ENCODE measurements at places on chromosomes 7 and 10.

DNA sequence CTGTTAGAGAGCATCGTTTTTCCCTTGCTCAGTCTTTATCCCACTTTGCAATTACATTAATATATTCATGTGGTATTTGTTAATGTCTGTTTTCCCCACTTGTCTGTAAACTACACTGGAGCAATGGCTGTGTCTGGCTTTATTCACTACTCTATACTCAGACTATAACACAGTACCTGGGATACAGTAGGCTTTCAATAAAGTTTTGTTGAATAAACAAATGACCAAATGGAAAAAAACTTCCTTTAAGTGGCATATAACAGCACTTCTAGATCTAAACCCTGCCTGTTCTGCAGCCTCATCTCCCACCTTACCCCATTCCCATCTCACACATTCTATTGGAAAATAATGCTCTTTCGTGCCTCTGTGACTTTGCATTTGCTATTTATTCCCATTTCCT, 57.3 kb upstream of the SPOCK2 start:
- DNase-seq = no peak

DNA sequence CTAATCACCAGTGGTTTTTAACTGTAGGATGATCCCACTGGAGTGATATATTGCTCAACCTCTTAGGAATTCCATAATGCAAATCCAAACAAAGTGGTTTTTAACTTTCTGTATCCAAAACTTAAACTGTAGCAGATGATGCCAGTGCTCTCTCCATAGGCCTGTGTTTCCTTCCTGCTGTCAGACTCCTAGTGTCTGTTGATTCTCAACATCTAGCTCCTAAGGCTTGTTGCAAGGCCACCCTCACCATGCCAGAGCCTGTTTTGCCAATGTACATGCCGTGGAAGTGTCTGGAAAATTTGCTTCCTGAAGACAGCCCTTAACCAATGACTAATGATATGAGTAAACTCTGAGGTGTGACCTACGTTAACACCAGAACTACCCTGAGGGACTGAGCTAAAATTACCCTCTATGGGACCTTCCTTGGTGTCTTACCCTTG, 39.3 kb downstream of the C1GALT1 start:
- no peak for DNase-seq

DNA sequence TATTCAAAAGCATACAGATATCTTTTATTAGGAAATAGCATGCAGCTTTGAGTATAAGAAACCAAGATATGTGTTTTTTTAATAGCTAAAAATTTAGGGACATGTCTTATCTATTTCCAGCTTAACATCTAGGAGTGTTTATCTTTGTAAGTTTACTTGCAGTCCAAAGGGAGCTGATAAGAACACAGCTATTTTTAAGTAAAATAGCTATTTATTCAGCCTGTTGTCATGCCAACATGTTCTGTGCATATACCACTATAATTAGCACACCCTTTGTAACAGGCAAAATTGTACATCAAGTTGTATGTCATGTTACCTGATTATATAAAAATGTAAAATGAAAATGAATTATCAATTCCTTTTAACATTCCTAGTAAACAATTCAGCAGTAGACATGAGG, 29.6 kb downstream of the FAM133B start:
- DNase-seq = no peak

- DNase-seq = no peak
These were observed 79.5 kb upstream of the DNAAF5 start for GRCh38 chr7:646951-647350.

DNA sequence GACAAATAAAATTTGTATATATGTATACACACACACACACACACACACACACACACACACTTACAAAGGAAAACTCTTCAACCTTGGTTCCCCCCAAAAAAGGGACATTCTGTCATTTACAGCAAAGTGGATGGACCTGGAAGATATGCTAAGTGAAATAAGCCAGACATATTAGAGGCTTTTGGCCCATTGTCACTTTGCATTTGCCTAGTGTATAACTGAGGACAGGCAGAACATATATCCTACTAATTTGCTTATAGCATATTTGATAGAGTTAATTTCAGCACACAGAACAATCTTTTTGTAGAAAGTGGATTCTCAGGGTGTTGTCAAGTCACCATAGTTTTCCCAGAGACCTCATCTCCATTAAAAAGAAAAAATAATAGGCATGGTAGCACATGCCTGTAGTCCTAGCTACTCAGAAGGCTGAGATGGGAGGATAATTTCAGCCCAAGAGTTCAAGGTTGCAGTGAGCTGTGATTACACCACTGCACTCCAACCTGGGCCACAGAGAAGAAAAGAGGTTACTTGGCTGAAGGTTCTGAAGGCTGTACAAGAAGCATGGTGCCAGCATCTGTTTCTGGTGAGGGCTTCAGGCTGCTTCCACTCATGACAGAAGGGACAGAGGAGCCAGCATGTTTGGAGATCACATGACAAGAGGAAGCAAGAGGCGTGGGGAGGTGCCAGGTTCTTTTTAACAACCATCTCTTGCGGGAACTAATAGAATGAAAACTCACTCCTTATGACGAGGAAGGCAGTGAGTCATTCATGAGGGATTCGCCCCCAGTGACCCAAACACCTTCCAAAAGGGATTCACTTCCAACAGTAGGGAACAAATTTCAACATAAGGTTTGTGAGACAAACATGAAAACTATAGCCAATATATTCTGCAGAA, 135.6 kb downstream of the TMEM168 start:
- no peak for DNase-seq

DNA sequence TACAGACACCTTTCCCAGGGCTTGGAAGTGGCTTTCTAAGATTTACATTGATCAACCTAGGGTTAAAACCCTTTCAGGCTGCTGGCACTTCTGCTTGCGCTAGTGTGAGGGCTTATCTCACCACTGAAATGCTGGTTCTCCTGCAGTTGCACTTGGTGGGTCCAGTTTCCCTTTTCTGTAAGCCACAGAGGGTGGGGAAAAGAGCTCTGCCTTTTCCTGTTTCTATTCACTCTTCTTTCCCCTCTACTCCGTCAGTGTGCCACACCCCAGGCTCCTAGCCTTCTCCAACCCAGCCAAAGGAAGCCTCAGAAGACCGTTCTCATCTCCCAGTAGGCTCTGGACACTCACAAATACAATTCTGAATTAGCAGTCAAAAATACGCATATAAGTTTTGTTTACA, 19.0 kb upstream of the CAPZA2 start:
- DNase-seq = no peak

GRCh38 chr7:23494009-23494408, 23.7 kb upstream of the IGF2BP3 start:
- no peak for DNase-seq

DNA sequence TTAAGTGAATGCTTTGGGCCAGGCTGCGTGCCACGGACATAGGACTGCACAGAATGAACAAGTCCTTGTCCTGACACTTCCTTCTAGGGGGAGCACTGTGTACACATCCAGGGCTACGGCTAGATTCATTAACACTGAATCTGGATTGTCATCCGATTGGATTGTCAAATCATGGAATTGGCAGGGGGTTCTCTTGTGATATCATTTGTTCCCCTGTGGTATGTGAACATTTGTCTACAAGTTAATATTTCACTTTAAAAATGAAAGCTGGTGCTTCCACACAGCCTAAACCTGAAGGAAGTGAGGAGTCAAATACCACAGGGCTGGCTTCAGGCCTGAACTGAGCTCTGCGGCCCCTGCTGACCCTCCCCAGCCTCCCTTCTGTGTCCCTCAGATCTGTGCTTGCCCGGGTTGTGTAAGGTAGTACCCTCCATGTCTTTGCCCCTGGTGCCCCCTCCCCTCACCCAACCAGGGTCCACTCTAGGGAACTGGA, 75.6 kb downstream of the SNX10 start:
- no peak for DNase-seq

DNA sequence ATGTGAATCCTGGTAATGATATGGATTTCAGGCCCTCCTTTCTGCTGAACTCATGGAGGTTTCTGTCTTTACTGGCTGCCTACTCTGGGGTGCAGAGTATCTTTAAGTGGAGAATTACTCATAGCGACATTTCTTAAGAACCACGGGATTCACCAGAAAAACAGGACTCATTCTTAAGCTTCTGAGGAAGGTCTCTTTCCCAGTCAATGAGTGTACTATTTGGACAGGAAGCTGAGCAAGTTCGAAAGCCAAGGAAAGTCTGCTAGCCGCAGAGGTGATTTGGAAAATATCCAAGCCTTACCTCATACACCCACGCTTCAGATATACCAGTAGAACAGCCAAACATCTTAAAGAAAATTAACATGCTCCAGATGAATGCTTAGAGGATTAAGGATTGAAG, 377.6 kb upstream of the MYO3A start:
- no peak for DNase-seq
